ENCODE measurements at places on chromosomes 12 and 14.

GRCh38 chr12:25521625-25522256, 31.3 kb downstream of the LMNTD1 start:
- DNase-seq = no peak

DNA sequence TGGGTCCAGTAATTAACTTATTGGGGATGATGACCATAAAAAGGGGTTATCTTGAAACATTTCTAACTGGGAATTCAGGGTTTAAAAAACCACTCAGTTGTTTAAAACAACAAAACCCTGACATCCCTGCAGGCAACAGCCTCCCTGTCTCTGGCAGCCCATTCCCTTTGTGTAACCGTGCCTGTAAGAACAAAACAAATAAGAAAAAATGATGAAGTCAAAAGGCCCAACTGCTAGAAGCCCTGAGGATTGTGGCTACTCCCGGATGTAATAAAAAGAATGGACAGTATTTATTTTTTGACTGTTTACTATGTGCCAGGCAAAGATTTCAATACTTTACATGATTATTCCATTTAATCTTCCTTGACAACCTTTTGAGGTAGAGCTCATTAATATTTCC, 75.3 kb downstream of the TMCC3 start:
- no peak for DNase-seq

DNA sequence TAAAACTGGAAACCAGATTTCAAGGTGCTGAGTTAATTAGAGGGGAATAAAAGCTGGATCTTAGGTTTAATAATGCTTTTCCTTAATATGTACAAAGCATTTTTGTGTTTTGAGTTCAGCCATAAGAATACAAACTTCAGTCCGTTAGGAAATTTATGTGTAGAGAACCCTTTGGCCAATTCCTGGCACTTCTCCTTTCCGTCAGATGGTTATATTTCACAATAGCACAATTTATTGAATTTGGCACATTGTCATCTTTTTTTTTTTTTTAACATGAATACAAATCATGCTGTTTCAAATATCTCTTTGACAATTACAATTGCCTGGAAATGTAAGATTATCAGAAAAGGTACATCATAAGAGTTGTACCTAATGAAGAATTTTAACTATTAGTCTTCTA, 56.2 kb upstream of the DDHD1 start:
- no peak for DNase-seq

- no peak for DNase-seq
These were observed 11.9 kb downstream of the GPR68 start for GRCh38 chr14:91232603-91233002.

DNA sequence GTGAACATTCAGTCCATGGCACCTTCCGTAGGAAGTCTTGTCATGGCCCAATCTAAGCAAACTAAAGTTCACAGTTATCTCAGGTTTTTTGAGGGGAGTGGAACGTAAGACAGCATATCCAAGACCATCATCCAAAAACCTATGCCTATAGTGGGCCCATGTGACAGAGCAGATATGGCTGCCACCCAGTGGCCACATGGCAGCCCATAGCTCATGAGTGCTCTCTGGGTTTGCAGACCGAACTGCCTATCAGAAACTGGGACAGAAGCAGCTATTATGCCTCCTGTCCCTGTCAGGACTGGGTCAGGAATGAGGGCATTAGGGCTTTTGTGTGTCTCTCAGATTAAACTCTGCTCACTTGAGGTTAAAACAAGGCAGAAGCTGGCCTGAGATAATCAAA, 503.7 kb downstream of the NRXN3 start:
- DNase-seq = no peak

GRCh38 chr14:34837801-34838322, 37.3 kb downstream of the BAZ1A start:
- DNase-seq = no peak

GRCh38 chr12:84994426-84994825, 41.7 kb downstream of the TSPAN19 start:
- DNase-seq = no peak

DNA sequence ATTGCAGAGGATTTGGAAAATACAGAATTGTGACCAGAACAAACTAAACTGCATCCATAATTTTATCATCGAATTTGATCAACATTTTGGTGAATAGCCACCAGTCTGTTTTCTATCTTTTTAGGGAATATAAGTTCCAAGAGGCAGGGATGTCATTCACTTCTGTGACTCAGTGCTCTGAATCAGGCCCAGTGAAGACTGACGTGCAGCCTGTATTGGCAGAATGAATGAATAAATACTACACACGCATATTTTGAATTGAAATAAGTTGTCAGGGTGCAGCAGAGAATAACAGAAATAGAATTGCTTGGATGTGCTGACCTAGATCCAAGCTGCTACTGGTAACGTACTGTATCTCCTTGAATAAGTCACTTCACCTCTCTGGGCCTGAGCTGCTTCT, 1.3 kb upstream of the EMP1 start:
- DNase-seq = no peak

DNA sequence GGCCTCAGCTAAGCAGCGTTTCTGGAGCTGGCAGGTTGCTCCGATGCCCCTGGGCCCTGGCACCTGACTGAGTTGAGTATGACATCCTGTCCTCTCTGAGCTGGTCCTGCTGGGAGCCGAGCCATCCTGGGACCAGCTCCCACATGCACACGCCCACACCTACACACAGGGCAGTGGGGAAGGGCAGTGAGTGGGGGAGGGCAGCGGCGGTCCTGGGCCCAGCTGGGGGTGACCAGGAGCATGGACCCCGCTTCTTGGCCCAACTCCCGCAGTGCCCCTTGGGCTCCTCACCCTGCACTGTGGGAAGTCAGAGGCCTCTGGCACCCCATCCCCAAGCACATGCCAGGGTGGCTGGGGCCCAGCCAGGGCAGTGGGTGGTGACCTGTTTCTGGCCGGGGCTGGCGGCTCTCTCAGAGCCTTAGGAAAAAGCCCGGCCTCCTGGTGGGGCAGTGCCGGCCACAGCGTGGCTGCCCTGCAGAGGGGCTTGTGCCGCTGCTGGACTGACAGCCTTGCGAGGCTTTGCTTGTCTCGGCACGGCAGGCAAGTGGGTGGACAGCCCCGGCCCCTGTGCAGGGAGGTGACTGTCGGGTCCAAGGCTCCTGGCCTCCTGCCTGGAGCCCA, 5.9 kb upstream of the CRIP2 start:
- no peak for DNase-seq

DNA sequence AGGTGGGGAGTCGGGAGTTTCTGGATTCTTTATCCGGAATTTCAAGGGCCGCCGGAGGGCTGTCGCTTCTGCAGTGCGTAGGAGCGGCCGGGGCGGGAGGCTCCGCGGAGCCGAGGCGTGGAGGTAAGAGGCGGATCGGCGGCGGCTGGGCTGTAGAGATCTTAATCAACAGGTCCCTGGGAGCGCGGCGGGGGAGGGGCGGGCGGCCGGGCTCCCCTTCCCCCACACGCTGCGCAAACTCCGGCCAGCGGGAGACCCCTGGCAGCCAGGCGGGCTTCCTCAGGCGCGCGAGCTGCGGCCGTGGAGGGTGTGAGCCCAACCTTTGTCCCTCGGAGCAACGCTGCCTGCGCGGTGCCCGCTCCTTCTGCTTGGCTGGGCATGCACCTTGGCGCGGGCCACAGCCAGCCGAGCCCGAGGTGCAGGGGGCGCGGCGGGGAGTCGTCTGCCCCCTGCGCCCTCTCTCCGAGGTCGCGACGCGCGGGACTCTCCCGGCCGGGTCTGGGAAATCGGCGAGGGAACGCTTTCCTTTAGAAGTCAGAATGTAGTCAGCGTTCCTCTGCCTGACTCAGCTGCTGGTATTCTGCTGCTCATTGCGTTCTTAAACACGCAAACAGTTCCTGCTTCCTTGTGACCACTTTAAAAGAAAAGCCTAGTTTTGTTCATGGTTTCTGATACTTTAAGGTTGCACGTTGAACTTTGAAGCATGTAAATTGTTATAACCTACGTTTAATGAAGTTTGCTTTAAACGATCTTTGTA, at the start of gene PALS1:
TSS of gene PALS1 (plus strand) at position 25 of the 757 bp plus-strand sequence. CDS start 37,736 bp downstream, outside the sequence.
- DNase-seq = no peak

GRCh38 chr14:32205984-32206383, 2.9 kb upstream of the RNU6-8 start:
- no peak for DNase-seq

DNA sequence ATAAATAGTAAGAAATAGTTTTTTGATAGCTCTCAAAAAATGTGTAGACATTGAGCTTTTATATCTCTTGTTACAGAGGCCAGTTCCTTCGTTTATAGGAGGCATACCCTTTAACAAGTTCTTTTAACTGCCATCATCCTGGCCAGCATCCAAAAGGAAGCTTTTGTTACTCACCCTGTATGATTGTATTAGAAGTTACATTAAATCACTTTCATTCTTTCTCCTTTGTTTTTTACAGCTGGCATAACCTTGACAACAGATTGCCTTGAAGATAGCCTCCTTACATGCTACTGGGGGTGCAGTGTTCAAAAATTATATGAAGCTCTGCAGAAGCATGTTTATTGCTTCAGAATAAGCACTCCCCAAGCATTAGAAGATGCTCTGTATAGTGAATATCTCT, 20.1 kb downstream of the CGRRF1 start:
- DNase-seq = no peak

- no peak for DNase-seq
These were observed 8.4 kb upstream of the TUBA1A start for GRCh38 chr12:49197256-49197655.

- no peak for DNase-seq
These were observed 8.7 kb downstream of the ZBTB1 start for GRCh38 chr14:64513271-64513670.

DNA sequence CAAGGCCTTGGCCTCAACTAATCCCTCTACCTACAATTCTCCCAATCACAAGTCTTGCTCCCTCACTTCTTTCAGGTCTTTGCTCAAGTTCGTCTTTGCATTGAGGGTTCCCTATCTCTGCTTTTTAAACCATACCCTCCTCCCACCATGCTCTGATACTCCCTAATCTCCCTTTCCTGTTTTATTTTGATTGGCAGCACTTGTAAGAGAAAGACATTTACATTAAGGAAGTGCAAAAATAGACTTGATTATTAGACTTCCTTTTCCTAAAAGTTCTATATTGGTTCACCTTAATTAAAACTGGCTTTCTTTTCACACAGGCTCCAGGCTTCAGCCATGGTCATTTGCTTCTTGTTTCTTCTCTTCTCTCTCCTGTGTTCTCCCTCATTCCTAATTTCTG, 18.3 kb upstream of the WIF1 start:
- no peak for DNase-seq

- DNase-seq = no peak
These were observed 10.4 kb downstream of the CPNE6 start for GRCh38 chr14:24081739-24082211.

- no peak for DNase-seq
These were observed 187.0 kb downstream of the ADGRD1 start for GRCh38 chr12:131140697-131141096.

GRCh38 chr12:113844495-113845210, 121.5 kb downstream of the RBM19 start:
- DNase-seq = no peak

DNA sequence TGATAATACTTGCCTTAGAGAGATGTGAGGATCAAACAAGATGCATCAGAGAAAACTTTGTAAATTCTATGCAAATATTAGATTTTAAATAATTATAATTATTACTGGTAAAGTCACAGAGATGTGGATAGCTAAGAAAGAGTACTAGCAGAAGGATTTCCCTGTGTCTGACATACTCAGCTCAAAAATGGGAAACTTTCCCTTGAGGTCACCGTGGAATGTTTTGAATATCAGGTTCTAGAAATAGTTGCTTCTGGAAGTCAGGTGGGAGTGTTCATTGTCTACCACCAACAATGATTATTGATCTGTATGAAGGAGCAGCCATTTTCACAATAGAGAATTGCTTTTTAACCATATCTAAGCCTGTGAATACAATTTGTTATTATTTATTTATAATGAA, 71.7 kb downstream of the FLRT2 start:
- no peak for DNase-seq

DNA sequence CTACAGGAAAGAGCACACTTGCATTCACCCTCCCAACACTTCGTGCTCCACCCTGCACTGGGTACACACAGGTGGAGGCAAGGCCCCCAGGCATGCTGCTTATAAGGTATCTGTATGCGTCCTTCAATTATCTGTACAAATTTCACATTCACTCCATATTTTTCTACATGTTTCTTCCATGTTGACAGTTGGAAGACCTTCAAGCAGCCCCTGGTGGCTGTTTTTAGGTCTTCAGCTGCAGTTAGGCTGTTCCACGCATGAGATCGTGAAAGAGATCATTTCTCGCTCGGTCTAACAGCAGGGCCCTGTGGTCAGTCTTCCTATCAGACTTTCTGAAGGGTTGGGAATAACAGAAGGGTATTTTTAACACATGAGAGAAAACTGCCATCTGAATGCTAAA, 47.1 kb downstream of the PLXNC1 start:
- DNase-seq = no peak

DNA sequence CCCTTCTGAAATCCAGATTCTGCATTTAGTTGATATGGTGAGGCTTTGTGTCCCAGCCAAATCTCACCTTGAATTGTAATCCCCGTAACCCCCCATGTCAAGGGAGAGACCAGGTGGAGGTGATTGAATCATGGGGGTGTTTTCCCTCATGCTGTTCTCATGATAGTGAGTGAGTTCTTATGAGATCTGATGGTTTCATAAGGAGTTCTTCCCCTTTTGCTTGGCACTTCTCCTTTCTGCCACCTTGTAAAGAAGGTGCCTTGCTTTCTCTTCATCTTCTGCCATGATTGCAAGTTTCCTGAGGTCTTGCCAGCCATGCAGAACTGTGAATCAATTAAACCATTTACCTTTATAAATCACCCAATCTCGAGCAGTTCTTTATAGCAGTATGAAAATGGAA, 23.1 kb upstream of the C12orf42 start:
- no peak for DNase-seq

GRCh38 chr12:22900401-22900800, 275.4 kb downstream of the ETNK1 start:
- no peak for DNase-seq

GRCh38 chr14:51933191-51933590, 56.2 kb upstream of the RTRAF start:
- no peak for DNase-seq

- peak; percentile 70 for DNase-seq
These were observed 43.6 kb downstream of the FGD6 start for GRCh38 chr12:95173392-95174251.

GRCh38 chr12:48865281-48866051, at the start of gene RND1:
Gene RND1 (minus strand): TSS chr12:48865870. CDS start chr12:48865767, 103 bp downstream.
- DNase-seq = peak; percentile 88

DNA sequence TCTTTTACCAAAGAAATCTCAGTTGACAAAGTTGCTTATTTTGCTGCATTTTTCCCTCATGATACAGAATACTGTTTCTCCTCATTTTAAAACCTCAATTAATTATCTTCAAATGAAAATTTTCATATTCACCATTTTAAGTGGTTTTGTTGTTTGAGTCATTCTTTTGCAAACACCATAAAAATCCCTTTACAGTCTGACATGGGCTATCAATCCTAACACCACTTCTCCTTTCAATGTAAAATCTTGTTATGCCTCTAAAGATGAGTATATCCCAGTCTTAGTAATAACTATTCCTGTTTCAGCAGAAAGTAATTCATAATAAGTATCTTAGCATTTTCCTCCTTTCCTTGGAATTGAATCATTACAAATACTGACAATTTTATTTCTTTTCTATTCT, 192.2 kb downstream of the SYT1 start:
- DNase-seq = no peak
